ENCODE measurements at places on chromosomes 6 and 20. TPM values are rescaled to one million over a fixed set of nuclear protein-coding genes. Genes with fewer than 3 reads are reported as not detected.

DNA sequence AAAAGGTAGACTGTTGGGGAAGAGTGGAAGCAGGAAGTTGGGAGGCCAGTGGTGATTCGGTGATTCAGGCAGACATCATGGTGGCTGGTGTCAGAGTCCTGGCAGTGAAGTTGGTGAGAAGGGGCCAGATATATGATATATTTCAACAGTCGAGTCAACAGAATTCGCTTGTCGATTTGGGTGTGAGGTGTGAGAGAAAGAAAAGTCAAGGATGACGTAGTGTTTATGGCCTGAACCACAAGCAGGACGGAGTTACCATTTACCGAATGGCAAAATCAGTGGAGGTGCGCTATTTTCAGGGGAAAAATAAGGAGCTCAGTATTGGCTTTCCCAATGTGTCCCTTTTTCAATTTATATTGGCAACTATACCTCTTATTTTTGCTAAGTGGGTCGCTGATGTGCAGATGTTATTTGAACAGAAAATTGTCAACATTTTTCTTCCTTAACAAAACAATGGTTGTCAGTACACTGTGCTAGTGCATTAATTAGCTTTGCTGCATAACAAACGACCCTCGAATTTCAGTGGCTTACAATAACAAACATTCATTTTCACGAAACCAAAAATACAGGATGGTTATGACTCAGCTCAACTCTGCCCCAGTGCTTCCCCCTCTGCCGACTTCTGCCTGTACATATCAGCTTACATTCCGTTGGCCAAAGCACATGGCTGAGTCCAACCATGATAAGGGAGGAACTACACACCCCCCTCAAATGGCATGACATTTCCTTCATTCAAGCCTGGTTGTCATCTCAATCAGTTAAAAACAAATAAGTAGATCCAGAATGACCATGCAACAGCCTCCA is 255.0 kb upstream of the ZFP64 start:
- DNase-seq: no peak

DNA sequence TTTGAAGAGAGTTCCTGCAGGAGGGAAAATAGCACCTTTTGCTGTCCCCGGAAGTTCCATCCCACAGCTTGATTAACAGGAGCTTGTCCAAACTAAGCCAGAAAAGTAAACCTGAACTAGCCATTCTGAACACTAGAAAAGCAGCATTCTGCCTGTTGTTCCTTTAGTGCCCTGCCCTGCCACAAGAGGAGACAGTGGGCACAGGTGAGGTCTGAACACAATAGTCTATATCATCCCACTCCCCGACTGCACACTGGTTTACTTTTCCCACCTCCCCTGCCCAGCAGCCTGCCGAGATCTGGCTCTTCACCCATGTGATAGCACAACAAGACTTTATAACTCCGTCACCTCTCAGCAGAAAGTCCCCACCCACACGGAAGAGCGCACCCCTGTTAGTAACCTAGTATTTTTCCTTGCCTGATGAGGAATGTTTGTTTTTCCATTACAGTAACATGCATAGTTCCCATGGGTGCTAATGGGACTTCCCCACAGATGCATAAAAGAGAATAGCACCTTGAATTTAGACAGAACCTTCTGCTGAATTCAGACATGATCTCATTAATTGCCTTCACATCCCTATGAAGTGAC is 59.7 kb downstream of the TFAP2A start:
- no peak for DNase-seq

- DNase-seq: no peak
Measured at GRCh38 chr6:49225471-49225870, 237.6 kb downstream of the MMUT start.

DNA sequence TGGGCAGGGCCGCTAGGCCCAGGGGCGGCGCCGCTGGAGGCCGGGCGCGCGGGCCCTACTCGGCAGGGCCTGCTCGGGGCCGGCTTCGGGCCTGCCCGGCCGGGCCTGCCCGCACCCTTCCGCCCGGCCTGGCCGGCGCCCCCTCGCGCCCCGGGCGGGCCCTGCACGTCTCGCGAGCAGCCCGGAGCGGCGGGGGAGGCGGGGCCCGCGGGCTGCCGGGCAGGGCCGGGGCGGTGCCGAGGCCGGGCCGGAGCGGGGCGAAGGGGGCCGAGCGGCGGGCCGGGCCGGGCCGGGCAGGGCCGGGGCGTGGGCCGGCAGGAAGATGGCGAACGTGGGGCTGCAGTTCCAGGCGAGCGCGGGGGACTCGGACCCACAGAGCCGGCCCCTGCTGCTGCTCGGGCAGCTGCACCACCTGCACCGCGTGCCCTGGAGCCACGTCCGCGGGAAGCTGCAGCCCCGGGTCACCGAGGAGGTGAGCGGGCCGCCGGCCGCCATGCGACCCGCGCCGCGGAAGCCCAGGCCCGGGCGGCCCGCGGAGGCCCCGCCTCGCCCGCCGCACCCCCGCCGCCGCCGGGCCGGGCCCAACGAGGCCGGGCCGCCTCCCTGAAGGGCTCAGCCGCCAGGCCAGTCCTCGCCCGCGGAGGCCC is at the start of gene NPEPL1:
Gene NPEPL1 (plus strand): TSS at position 222 of the 647 bp plus-strand sequence. CDS start 101 bp downstream, at position 323.
- peak; percentile 82 for DNase-seq

DNA sequence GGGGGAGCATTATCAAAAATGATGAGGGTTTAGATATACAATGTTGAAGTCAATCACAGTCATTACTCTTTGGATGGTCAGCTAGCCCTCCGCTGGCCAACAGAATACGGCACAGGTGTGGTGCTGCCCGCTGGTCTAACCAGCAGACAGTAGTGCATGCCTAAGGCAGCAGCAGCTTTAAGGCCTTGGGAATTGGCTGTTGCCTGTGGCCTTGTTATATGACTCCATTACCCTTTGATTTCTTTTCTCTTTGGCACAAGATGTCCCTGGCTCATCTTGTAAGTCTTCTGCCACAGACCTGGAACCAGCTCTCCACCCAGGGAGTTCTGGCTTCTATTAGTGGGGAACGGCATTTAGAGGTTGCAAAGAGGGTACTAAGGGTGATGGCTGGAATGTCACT is 110.2 kb downstream of the WDR27 start:
- no peak for DNase-seq

- peak; percentile 34 for DNase-seq
Measured at GRCh38 chr6:38460186-38460585, 179.5 kb downstream of the BTBD9 start.

F13A1 gene
- total RNA-seq: 69.9 TPM

BMP5 gene
- 88.7 TPM for total RNA-seq

THBD gene
- total RNA-seq: 73.3 TPM

MAN1A1 gene
- 69.2 TPM for total RNA-seq

LAMA2 gene
- total RNA-seq: 73.1 TPM
